ENCODE measurements at places on chromosomes 6 and 20. TPM values are rescaled to one million over a fixed set of nuclear protein-coding genes. Genes with fewer than 3 reads are reported as not detected.
A peak's percentile ranks its signal among the peaks of the same experiment; 100 is the strongest.

ZSCAN16 gene
- total RNA-seq, result 5.1 TPM

DNA sequence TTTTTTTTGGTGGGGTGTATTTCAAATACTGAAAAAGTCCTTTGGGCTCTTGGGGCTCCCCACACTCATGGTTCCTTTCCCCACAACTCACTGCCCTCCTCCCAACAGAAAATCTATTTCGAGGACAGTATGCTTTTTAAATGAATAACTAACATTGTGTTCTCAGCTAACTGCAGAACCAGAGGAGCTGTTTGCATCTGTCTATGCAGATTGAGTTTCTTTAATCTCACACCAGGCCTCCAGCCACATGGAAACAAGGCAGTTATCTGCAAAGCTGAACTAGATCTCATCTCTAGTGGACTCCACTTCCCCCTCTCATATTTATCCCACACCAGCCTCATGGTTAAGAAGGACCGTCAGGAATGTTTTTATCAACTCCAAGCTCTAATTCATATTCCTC lies 955.1 kb downstream of the KIF16B start:
- no peak overlapping the region for H3K27ac ChIP-seq
- no peaks in the 10 kb centered on the region for H3K36me3 ChIP-seq

GRCh38 chr20:46013322-46013828 lies 4.7 kb downstream of the MMP9 start:
- no peak overlapping the region for H3K27ac ChIP-seq
- no peak overlapping the region for H3K4me3 ChIP-seq
- peaks cover 44% of the 10 kb centered on the region for H3K27me3 ChIP-seq

DNA sequence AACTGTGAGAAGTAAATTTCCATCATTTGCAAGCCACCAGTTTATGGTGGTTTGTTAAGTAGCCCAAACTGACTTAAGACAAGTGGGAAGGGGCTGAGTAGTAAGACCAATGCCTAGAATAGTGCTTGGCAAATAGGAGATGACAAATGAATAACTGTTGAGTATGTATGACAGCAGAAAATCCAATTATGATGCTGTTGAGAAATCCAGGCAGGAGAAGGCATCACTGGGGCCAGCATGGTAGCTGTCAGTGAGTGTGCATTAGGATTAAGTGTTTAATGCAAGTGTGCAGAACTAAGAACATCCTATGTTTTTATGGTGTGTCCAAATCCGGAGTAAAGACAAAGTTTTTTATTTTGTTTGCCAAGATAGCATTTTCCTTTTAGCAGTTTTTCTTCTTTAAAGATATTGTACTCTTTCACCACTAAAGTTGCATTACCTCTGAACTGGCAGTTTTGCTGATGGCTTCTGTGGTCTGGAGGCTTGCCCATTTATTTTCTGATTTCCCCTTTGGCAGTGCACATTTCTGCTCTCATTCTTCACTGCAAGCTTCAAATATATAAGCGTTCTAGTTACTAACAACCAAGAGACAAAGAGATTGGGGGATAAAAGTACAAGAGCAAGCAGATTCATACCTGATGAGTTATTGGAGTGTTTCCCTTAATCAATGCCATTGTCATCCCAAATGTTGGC lies 289.7 kb downstream of the KCNQ5 start:
- H3K36me3 ChIP-seq, result no peaks in the 10 kb centered on the region
- no peak overlapping the region for H3K27ac ChIP-seq
- H3K27me3 ChIP-seq, result no peaks in the 10 kb centered on the region

GRCh38 chr6:90086517-90086916 lies 192.2 kb downstream of the GJA10 start:
- no peaks in the 10 kb centered on the region for H3K36me3 ChIP-seq
- H3K4me1 ChIP-seq, result no peaks in the 10 kb centered on the region
- H3K4me3 ChIP-seq, result no peak overlapping the region
- H3K27ac ChIP-seq, result no peak overlapping the region
- H3K27me3 ChIP-seq, result no peaks in the 10 kb centered on the region

GRCh38 chr6:162999575-163000285 lies 272.0 kb downstream of the PACRG start:
- H3K27me3 ChIP-seq, result no peaks in the 10 kb centered on the region

DNA sequence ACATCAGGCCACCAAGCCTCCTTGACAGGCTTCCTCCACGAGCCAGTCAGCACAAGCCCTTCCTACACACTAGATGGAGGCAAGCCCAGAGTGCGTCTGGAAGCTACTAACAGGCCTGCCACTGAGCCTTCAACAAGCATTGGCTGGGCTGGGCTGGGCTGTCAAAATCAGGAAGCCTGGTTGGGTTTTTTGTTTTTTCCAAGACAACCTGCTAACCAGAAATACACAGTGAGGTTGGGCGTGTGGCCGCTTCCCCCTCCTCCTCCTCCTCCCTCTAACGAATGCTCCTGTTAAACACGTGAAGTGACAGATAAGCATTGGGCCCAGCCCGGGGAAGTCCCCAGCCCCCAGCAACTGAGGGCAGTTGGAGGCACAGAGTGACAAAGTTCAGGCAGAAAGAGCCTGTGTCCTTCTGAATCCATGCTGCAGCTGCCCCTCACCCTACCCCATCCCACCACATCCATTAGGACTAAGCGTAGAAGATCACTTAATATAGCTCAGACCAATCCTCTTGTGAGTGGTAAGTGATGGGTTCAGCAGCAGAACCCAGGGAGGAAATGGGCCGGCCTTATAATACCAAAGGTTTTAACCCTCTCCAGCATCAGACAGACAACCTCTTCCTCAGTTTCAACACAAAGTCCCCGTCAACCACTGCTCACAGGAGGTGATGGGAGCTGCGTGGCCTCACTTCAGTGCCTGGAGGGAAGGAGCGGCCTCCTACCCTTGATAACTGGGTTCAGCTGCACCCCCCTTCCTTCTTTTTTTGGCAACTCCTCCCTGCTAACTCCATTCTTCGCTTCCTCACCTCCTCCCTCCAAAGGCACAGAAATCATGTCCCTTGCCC lies 1.1 kb downstream of the NFATC2 start:
- H3K27me3 ChIP-seq, result peaks cover 15% of the 10 kb centered on the region
- no peaks in the 10 kb centered on the region for H3K36me3 ChIP-seq
- no peak for DNase-seq
- peaks cover 24% of the 10 kb centered on the region for H3K4me1 ChIP-seq

DNA sequence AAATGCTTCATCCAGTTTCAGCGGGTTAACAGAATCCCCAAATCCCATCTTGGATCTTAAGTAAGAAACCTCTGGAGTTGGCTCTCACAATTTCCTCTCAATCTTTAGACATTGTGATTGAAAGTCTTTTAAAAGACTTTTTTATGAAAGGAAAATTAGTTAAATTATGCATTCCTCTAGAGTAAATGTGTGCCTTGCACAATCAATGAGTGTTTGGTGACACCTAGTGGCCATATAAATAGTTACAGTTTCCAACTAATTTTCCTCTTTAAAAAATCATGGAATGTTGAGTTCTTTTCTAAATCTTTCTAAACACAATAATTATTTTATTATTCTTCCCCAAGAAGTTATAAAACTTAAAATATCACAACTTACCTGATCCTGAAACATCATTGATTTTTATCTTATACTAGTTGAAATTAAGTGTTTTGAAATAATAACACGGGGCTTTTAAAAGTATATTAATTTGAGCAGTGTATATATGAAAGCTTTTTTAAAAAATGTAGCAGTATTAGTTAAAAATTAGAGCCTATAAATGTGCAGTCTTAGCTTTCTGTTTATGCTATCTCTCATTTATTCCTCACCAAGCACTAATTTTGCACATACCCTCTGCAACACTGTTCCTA lies 66.4 kb downstream of the PKHD1 start:
- no peaks in the 10 kb centered on the region for H3K4me1 ChIP-seq
- no peak overlapping the region for H3K4me3 ChIP-seq
- DNase-seq, result no peak
- H3K27ac ChIP-seq, result no peak overlapping the region
- H3K36me3 ChIP-seq, result no peaks in the 10 kb centered on the region
- peaks cover 42% of the 10 kb centered on the region for H3K27me3 ChIP-seq

GRCh38 chr6:165573671-165574070 lies 89.4 kb downstream of the PDE10A start:
- H3K4me3 ChIP-seq, result no peak overlapping the region
- H3K27me3 ChIP-seq, result no peaks in the 10 kb centered on the region
- no peak for DNase-seq
- H3K27ac ChIP-seq, result peak overlapping the region; percentile 90
- peaks cover 17% of the 10 kb centered on the region for H3K4me1 ChIP-seq

ILRUN gene
- total RNA-seq, result 50.2 TPM

LHFPL5 gene
- total RNA-seq, result not detected

CALHM5 gene
- total RNA-seq, result 4.9 TPM

DNA sequence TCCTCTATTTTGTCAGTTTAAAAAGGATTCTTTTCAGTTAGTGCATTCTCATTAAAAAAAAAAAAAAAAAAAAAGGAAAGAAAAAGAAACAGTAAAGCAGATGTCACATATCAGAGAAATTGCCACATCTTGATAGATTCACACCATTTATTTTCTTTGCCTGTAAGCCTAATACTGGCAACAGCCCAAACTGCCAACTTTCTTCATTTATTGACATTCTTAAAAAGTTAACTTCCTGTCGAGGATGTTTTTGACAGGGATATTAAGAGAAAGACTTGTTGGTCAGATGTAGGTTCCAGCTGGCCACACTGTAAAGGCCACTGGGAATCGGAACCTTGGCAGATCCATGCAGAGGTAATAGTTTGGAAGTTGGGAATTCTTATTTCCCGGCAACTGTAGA lies 332.6 kb downstream of the NRN1 start:
- H3K27me3 ChIP-seq, result no peaks in the 10 kb centered on the region
- DNase-seq, result no peak
- no peaks in the 10 kb centered on the region for H3K36me3 ChIP-seq
- H3K27ac ChIP-seq, result peak overlapping the region; percentile 68

ADGRB3 gene
- 8.9 TPM for total RNA-seq

CALHM4 gene
- not detected for total RNA-seq
